Head of caudate nucleus (tissue), 42 donors: ENCODE measurements at places on chromosomes 3 and 15.

DNA sequence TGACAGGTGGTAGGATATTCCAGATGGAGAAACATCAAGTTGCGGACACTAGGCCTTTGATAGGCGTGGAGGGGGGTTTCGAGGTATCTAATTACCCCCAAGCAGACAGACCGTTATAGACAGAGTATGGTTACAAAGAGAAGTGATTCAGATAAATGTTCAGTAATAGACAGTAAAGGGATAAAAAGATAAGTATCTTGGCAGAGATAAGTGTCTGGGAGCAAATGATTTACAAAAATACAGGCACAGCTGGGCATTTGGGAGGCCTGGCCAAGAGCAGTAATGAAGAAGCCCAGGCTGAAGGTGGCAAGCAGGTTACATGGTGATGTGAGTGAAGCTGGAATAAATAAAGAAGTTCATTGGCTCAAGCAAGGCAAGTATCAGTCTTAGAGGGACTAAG, 659 bp upstream of the MYH15 start:
- DNase-seq = no peak

DNA sequence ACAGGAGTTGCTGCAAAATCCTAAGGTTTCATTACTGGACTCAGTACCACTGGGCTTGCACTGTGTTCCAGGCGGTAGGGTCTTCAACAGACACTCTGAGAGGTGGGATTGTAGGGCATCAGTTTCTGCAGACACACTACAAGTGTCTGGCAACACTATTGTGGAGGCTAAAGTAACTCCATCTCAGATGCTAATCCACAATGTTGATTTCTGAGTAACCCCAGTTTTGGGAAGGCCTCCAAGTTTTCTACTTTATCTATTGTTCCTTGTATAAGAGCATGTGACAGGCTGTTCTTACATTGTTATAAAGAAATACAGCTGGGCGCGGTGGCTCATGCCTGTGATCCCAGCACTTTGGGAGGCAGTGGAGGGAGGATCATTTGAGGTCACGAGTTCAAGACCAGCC, 2.5 kb upstream of the ABHD5 start:
- DNase-seq = no peak

DNA sequence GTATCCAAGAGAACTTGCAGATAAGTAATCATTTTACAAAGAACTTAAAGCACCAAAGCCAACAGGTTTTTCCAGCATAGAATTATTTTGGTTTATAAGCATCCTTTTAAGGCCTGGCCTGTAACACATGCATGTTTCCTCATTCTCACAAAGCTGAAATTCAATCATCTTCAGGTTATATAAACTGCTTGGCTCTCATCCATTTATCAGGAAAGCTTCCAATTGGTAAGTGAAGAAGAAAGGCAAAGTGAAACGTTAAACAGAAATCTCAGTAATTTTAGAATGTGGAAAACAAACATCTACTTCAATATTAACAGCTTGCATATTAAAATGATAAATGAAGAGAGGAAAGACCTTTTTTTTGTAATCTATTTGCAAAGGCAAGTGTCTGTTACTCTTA, 1.6 kb downstream of the SERP1 start:
- DNase-seq = no peak

- DNase-seq = no peak
Measured at GRCh38 chr15:66770518-66771350, 68.7 kb downstream of the SMAD6 start.

GRCh38 chr3:123644358-123644757, 59.5 kb upstream of the HACD2 start:
- no peak for DNase-seq

DNA sequence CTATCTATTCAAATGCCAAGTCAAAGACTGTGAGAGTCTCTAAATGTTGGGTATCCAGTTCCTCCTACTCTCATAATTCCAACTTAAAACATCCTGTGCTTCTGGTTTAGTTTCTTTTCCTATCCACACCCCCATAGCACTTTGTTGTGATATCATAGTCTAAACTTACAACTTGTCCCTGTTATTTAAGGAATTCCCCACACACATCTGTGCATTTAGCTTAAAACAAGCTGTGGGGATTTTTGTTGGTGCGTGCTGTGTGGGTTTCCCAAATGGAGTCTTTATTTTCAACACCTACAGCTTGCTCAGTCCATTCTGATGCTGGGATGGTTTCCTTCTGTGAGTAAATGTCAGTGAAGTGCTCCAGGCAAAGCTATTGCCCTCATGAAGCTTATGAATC, 167.3 kb downstream of the GMNC start:
- DNase-seq = no peak

DNA sequence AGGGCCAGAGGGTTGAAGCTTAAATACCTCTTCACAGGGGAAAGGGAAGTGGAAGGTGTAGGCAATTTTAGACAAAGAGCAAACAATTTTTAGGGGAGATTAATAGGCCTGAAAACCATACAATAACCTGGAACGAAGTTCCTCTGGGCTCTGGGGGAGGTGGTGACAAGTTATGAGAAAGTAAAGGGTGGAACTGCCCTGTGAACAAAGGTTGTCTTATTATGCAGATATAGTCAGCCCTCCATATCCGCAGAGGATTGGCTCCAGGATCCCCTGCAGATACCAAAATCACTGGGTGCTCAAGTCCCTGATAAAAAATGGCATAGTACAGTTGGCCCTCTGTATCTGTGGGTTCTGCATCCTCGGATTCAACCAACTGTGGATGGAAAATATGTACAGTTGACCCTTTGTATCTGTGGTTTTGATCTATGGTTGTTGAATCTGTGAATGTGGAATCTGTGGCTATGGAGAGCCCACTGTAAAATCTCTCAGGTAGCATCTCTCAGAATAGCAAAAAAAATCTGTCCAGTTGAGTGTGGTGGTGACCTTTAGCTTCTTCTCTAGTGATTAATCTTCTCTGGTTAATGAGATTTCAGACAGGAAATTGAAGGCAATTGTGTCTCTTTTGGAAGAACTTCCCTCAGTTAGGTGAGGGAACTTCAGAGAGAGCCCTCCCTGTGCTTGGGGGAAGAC, 40.2 kb downstream of the CLEC3B start:
- no peak for DNase-seq

DNA sequence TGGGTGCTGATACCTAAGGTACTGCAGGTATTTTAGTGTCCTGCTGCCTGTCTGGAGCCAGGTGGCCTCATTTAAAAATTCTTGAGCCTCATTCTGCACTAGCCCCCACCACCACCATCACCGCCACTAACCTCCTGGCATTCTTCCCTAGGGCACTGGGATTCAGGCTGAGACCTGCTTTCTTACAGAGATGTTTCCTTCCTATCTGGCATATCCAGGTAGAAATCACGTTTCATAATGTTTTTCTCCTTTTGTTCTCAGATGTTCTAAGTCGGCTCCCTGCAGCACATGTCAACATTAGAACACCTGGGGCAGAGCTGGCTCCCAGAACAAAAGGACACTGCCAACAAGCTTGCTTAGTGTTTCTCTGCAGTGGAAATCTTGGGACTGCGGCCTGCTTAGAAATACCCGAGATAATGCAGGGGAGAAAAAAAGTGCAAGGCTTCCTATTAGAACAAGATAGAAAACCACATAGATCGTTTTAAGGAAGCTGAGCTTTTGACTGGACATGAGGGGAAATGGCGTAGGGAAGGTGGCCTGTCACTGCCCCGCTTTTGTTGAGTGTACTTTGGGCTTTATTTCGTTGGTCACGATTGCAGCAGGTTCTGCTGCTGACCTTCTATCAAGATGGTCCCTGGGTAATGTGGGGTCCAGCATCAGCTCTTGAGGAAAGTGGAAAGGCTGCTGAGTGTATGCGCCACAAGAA, 59.6 kb upstream of the PPARG start:
- DNase-seq = no peak

DNA sequence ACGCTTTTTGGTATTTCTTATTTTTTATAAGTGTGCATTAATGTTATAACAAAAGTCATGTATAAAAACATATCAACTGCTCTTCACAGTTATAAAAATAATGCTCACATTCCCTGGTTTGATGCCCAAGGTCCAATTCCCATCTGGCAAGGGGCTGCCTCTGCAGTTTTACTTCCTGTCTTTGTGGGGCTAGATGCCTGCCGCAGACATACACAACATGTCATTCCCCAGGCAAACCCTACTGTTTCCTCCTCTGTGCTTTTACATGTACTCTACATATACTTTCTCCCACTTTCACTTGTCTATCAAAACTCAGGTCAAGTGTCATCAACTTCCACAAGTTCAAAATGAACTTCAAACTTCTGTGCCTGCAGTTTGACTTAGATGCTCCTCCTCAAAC, 60.5 kb upstream of the ETV5 start:
- DNase-seq = no peak

GRCh38 chr3:150867434-150867833, 37.8 kb downstream of the MINDY4B start:
- no peak for DNase-seq

DNA sequence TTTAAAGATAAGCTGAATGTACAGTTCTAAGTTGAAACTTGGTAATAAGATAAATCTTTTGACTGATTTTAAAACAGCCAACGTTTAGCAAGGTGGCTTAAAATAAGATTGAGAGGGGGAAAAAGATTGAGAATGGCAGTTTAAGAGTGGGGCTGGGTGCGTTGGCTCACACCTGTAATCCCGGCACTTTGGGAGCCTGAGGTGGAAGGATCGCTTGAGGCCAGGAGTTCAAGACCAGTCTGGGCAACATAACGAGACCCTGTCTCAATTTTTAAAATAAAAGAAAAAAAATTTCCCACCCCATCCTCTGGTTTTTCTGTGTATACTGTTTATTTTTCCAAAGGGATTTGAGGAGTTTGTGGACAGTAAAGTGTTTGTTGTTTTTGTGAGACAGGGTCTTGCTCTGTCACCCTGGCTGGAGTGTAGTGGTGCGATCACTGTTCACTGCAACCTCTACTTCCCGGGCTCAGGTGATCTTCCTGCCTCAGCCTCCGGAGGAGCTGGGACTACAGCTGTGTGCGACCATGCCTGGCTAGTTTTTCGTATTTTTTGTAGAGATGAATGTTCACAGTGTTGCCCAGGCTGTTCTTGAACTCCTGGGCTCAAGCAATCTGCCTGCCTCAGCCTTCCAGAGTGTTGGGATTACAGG, 3.0 kb downstream of the MAPK6 start:
- DNase-seq = no peak

DNA sequence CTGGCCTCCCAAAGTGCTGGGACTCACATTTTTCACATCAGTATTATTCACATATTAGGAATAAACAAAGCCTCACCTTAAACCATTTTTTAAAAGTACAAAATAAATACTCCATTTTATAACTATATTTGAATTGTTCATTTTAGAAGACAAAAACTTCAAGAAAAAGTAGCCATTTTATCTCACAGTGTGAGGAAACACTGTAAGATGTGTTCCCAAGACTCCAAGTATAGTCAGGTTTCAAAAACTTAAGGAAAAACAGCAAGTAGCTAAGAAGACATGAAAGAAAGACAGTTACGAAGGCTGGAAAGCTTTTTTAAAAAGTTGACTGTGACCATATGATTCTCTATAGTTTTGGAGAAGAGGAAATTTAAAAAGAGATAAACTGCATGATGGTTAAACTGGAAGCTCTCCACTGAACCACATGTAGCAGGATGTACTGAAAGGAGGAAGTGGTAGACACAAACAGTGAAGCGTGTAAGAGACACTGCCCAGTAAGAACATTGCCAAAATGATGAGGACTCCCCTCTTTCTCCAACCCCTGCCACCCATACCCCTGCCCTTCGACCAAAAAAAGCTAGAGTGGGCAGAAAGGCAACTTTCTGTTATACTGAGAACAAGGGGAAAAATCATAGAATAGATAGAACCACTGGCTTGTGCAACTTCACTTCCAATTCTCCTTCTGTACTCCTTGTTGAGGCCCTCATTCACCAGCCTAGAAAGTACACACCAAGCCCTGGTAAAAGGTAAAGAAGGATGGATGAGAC, 6.2 kb upstream of the TMF1 start:
- DNase-seq = no peak

GRCh38 chr3:47017504-47018268, 38.2 kb downstream of the NBEAL2 start:
- no peak for DNase-seq

- no peak for DNase-seq
Measured at GRCh38 chr3:158395421-158395820, 175.6 kb upstream of the MLF1 start.

- DNase-seq = no peak
Measured at GRCh38 chr15:65948383-65948782, 79.1 kb downstream of the RAB11A start.

DNA sequence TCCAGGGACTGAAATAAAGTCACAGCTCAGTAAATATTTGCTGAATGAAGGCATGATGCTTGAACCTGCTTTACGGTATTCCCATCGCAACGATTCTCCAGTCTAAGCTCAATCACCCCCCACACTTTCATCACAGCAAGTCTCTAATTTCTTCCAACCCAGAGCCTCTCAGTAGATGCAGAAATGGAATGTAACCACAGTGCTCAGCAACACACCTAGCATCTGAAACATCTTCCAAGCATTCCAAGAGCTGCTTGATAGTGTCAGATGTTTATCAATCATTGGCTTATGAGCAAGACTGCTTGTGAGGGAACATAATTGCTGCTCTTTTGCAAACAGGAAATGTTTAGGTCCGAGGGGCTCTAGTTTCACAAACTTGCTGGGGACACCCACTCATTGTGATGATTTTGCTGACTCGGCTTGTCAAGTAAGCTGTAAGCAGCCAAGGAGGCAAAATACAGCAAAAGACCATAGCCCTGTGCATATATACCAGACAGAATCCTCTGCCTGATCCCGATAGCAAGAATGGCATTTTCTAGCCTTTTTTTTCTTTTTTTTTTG, 751.2 kb downstream of the NR2F2 start:
- no peak for DNase-seq

DNA sequence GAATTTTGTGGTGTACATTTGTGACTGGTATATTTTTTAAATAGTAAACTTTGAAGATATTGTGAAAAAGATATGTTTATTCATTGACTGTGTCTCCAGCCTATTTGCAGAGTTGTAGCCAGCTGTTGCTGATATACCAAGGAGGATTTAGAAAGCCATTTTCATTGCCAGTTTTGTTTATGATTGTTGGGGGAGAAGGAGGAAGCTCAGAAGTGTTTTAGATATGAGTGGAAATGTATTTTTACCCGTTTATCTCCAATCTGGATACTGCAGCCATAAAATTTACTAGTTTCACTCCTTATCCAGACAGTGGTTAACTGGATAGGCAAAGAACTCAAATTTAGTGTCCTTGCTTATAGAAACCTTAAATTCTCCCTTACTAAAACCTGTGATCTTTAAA, 18.8 kb downstream of the ATP11B start:
- DNase-seq = no peak

GRCh38 chr15:94306700-94307650, 75.6 kb downstream of the MCTP2 start:
- DNase-seq = no peak
